NCI-H1417 (cell line): ENCODE measurements at places on chromosomes 13 and 19.

DNA sequence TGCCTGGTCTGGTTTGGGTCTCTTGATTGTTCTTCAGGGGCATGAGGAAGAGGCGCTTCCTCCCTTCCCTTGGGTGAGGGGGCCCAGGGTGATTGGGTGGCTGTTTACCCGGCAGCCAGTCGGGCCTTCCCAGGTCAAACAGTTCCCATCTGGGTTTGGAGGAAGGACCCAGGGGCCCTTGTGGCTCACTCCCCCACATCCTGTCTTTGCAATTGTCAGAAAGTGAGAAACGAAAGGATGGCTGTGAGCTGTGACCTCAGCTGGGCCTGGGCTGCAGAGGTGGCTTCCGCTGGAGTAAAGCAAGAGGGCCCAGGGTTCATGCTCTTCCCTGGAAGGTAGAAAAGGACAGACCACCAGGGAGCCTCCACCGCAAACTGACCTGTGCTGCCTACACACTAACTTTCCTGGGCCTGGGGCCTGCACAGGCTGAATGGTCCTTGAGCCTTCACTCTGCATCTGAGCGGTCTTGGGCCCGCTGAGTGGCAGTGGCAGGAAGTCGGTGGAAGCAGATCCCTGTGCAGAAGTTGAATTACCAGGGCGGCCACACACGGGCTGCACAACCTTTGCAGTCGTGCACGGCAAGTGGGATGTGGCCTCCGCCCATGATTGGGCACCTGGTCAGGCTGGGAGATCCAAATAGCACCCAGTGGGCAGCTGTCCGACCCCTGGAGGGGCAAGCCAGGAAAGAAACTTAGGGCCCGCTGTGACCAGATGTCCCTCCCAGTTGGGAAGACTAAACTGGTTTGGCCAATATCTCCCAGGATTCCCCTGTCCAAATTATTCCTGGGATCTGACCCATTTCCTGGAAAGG is 5.3 kb upstream of the CD79A start:
- DNase-seq: no peak

GRCh38 chr13:21673789-21674489 is 3.1 kb downstream of the FGF9 start:
- DNase-seq: peak; percentile 56

DNA sequence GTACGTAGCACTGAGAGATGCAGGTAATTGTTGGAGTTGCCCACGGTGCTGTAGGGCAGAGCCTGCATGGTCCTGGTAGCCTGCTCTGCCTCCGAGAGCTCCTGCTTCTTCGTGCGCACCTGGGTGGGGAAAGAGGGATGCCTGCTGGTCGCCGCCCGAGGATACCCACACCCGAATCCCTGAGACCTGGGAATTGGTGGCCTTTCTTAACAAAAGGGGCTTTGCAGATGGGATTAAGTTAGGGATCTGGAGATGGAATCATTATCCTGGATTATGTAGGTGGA is 9.4 kb downstream of the C3 start:
- no peak for DNase-seq

- DNase-seq: peak; percentile 85
Measured at GRCh38 chr19:45973553-45974338, at the start of gene NOVA2. NOVA2 (minus strand) TSS chr19:45973865; CDS start chr19:45973351, 514 bp downstream.

DNA sequence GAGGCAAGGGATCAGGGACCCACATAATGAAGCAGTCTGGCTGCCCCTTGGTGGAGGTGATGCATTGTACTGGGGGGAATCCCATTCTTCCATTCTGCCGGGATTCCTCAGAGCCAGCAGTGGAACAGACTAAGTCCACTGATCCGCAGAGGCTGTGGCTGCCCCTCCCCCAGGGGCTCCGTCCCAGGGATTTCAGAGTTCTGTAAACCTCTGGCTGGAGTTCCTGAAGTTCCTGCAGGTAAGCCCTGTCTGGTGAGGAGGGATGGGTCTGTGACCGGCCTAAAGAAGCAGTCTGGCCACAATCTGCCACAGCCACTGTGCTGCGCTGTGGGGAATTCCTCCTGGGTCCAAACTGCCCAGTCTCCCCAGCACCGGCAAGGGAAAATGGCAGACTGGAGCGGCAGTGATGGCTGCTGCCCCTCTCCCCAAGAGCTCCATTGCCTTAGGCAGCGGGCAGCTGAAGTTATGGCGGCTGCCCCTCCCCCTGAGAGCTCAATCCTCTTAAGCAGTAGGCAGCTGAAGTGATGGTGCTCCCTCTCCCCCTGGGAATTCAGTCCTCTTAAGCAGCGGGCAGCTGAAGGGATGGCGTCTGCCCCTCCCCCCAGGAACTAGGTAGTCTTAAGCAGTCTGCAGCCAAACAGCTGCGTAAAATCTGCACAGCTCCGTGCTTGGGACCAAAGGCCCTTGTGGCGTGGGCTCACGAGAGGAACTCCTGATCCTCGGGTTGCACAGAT is 155.7 kb downstream of the PCDH17 start:
- no peak for DNase-seq

- no peak for DNase-seq
Measured at GRCh38 chr13:85278851-85279250, 520.4 kb downstream of the SLITRK6 start.

- DNase-seq: no peak
Measured at GRCh38 chr19:16917401-16917800, 28.6 kb downstream of the F2RL3 start.

DNA sequence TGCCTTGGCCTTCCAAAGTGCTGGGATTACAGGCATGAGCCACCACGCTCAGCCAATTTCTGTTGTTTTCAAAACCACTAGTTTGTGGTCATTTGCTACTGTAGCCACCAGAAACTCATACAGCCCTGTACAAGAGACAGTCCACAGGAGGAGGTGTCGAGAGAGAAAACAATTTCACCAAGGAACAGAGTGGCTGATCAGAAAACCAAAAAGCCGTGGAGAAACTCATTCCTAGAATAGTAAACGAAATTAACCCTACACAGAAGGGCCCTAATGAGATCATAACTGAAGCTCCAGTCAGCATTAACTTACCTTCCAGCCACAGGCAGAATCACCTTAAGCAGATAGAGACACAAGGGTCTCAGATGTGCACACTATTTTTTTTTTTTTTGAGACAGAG is 3.8 kb upstream of the CCDC124 start:
- DNase-seq: no peak

GRCh38 chr13:43688227-43688907 is 98.4 kb downstream of the ENOX1 start:
- no peak for DNase-seq

- DNase-seq: no peak
Measured at GRCh38 chr13:43411741-43412140, 375.0 kb downstream of the ENOX1 start.
